ENCODE measurements at places on chromosomes 11 and 22.
A peak's percentile ranks its signal among the peaks of the same experiment; 100 is the strongest.

DNA sequence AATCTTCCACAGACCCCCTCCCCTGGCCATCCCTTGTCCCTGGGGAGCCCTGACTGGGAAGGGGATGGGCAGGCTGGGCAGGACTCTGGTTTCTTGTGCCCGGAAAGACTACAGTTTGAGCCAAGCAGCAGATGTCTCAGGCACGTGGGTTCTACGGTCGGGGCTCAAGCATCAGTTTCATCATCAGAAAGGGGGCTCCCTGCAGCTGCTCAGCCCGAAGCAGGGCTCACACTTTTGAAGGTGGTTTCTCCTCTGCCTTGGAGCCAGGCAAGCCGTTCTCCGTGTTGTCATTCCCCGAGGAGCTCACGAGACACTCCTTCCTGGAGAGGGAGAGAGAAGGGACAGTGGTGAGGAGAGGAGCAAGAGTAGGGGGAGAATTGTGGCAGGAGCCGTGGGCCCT lies 15.8 kb downstream of the SCN4B start:
- DNase-seq, result no peak

DNA sequence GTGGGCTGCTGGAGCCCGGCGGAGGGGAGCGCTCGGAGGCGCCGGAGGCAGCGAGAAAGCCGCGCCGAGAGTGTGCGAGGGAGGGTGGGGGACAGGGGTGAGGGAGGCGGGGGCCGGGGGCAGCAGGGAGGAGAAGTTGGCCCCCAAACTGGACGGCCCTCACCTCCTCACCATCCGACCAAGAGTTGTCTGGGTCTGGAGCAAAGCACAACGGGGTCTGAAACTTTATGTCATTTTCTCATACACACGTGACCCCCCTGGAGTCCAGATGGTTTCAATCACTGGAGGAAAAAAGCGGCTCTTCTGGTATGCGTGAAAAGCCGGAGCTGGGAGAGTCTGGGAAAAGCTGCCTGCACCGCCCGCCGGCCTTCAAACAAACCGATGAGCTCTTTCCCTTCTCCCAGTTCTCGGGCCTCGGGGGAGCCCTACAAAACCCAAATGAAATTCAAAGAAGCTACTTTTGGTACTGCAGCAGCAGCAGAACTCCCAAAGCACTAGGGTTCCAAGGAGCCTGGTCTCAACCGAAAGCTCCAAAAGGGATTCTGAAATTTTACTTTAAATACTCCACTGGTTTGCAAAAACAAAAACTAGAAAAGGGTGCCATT lies 39.7 kb upstream of the AKIP1 start:
- DNase-seq, result peak; percentile 93

GRCh38 chr11:96015906-96016565 lies 92.1 kb upstream of the MTMR2 start:
- no peak for DNase-seq

- no peak for DNase-seq
These were observed 17.2 kb downstream of the TOB2 start for GRCh38 chr22:41429232-41429950.

DNA sequence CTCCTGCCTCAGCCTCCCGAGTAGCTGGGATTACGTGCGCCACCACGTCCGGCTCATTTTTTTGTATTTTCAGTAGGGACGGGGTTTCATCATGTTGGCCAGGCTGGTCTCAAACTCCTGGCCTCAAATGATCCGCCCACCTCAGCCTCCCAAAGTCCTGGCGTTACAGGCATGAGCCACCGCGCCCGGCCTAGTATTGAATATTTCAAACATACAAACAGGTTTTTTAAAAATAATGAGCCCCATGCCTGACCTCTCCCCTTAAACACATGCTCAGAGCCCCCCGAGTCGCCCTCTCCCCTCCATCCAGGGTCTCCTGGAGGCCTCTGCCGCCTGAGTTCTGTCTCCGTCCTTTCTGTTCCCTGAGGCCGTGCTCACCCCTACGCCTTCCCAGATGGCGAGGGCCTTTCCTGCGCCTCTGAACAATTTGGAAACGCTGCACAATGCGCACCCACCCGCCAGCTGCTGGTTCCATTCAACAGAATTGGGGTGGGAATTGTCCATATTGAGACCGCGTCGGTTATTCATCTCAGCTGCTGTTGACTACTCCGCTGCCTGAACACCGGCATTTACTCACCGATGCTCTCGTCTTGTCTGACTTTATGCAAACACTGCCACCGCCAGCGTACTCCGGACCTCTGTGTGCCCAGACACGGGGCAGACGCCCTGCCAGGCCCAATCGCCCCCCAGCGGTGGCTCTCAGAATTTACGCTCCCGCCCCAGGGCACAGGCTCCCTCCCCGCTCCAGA lies 13.6 kb upstream of the RNH1 start:
- no peak for DNase-seq

DNA sequence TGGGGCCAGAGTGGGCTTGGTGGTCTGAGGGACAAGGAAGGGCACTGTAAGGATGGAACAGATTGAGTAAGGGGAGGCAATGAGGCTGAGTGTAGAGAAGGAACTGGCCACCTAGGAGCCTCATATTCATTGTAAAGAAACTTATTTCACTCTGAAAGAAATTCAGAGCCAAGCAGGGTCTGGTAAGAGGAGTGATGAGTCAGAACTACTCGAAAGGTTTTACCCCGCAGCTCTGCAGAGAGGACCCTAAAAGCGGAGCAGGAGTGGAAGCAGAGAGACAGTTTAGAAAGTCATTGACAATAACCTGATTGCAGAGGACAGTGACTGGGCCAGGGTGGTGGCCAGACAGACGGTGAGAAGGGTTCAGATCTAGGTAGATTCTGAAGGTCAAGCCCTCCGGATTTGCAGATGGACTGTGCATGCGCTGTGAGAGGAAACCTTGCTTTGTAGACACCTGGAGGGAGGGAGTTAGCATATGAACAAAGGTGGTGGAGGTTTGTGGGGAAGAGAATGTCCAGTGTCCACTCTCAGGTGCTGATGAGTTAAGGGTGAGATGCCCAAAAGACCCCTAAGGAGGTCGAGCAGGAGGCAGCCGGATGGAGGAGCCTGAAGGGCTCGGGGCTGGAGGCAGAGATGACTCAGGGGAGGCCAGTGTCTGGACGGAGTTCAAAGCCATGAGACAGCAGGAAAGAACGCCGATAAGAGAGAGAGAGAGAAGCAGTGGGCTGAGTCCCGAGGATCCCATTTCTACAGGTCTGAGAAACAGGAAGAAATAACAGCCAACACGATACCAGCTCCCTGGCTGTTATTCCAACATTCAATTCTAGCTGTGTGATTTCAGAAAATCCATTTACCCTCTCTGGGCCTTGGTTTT lies 546.0 kb downstream of the BRD1 start:
- DNase-seq, result no peak

DNA sequence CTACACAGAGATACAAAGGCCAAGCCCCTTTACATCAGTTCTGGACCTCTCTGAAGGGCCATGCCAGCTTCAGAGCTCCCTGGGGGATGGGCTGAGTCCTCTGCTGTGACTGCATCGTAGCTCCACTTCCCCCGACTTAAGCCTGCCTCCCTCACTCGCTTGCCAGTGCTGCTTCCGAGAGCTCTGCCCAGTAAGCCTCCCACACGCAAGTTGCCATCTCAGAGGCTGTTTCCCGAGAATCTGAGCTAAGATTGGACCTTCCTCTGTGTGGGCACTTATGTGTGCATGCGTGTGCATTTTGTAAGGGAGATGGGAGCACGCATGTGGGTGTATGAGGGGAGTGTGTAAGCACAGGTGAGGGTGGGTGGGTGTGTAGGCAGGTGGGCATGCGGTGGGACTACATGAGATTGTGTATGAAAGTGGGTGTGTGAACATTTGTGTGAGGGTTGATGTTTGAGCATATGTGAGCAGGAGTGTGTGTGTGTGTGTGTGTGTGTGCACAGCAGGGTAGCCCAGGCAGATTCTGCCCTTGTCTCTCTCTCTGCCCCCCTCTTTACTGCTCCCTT lies 163.0 kb upstream of the SYT13 start:
- DNase-seq, result no peak

- DNase-seq, result peak; percentile 44
These were observed 979 bp downstream of the ZBED5 start for GRCh38 chr11:10856689-10857458.

DNA sequence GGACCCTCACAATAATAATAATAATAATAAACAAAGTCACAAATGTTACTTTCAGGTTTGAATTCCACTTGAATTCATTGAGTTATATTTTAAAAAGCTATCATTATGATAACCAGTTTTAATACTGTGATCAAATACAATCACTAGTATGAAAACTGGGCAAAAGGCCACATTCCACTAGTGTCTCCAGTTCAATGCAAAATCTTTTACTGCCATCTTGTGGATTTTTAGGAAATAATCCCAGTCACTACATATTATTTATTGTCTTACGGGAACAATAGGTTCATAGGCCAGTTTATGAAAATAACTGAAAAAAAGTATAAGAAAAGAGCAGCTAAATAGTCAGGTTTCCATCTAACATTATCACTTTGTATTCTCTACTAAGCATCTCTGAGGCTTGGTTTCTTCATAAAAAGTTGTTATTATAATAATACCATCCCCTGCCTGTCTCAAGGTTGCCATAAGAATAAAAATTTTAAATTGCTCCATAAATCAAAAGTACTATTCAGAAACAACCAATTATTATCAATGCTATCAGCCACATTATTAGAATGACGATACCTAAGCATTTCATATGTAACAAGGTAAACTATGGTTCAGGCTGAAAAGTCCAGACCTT lies 533.9 kb upstream of the CCDC90B start:
- peak; percentile 47 for DNase-seq

DNA sequence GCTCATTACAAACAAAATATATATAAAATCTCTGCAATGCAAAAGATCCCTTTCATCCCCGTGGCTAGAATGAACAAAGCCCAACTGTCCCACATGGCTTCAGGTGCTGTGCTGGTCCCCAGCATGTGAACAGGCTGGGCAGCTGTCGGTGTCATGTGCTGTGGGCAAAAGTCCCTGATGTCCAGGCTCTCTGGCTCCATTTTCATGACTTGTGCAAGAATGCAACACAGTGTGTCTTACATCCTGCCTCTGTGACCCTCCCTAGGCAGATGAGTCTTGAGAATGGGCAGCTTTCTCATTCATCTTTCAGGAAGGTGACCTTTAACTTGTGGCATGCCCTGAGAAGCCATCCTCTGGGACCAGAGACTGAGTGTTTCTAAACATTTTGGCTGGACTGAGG lies 14.5 kb downstream of the GUCD1 start:
- no peak for DNase-seq

GRCh38 chr22:31142285-31142684 lies 2.0 kb upstream of the PLA2G3 start:
- DNase-seq, result no peak

DNA sequence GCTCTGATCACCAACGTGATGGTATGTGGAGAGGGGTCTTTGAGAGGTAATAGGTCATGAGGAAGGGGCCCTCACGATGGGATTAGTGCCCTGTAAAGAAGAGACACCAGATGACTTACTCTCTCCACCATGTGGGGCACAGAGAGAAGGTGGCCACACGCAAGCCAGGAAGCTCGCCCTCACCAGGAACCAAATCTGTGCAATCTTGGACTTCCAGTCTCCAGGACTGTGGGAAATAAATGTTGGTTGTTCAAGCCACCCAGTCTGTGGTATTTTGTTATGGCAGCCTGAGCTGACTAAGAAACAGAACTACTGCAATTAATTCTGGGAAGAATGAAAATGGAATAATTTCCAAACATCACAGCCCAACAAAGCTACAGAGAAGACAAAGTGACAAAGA lies 117.5 kb downstream of the SNX19 start:
- DNase-seq, result no peak

DNA sequence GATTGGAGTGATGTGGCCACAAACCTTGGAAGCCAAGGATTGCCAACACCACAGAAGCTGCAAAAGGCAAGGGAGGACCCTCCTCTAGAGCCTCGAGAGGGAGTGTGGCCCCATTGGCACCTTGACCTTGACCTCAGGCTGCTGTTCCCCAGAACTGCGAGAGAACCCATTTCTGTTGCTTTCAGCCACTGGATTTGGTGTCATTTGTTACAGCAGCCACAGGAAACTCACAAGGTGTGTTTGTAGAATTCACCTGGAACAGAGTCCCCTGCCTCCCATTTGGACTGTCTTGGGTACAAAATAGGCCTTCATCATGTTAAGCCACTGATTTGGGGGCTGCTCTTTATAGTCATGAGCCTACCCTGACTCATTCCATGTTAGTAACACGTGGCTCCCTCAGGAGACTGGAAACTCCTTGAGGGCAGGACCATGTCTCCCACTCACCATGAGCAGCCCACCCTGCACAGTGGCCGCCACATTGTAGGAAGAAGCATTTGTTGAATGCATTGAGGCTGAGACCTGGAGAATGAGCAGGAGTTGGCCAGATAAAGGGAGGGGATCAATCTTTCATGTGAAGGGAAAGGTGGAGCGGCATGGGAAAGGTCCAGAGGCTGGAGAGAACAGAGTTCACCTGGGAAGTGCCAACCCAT lies 8.3 kb downstream of the C11orf86 start:
- no peak for DNase-seq

Measured in foreskin melanocyte (primary cell).